ENCODE measurements at places on chromosomes 2 and 18.

DNA sequence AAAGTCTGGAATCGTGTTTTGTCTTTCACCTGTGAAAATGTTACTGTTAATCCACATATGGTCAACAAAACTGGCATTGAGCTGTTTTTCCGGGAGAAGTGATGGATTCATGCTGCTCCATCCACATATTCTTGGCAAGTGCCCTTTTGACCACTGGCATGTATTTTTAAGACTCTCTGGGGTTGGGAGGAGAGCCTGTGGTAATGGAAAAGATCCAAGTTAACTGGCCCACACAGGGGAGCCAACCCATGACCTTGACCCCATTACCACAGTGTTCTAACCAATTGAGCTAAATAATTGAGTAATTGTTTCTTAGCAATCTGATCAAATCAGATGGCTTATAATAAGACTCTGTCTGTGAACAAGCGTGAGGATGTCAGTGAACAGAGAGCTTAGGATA, 296.2 kb upstream of the NRP2 start:
- DNase-seq = no peak

DNA sequence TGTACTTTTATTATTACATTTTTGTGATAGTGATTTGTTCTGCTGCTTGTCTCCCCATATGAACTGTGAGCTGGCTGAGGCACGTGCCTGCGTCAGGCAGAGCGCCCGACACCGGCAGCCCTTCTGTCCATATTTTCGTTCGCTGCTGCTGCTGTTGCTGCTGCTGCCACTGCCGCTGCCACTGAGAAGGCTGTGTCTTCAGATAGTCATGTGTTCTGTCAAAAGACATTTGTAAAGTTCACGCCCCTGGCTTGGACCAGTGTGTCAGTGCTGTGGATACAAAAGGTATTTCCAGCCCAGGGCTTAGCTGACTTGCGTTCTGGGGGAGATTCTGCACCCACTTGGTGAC, 47.0 kb downstream of the TWIST2 start:
- no peak for DNase-seq

DNA sequence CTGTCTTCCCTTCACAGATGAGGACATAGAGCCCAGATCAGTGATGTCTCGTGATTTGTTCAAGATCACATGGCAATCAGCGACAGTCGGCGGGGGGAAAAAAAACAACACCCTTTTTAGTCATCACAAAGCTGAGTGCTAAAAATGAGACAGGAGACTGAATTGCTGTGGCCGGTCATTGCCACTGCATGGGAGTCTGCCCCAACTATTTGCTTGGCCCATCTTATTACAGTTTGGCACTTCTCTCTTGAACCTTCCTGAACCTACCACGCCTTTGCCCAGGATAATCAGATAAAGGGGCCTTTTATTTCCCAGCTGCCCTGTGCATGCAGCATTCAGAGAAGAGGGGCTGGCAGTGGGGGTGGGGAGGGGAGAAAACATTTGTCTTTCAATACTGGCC, 42.7 kb downstream of the SETBP1 start:
- peak; percentile 35 for DNase-seq

- no peak for DNase-seq
Observed at GRCh38 chr2:171084128-171084527, 76.6 kb downstream of the TLK1 start.

GRCh38 chr2:217008794-217009193, 148.9 kb upstream of the TNP1 start:
- no peak for DNase-seq

All from stimulated activated CD8-positive, alpha-beta memory T cell treated with anti-CD3 and anti-CD28 coated beads, Interleukin-4, amount 100 ng/mL, for 48 hours (primary cell).